ENCODE measurements at places on chromosomes 3 and 15. TPM values are rescaled to one million over a fixed set of nuclear protein-coding genes. Genes with fewer than 3 reads are reported as not detected.

DNA sequence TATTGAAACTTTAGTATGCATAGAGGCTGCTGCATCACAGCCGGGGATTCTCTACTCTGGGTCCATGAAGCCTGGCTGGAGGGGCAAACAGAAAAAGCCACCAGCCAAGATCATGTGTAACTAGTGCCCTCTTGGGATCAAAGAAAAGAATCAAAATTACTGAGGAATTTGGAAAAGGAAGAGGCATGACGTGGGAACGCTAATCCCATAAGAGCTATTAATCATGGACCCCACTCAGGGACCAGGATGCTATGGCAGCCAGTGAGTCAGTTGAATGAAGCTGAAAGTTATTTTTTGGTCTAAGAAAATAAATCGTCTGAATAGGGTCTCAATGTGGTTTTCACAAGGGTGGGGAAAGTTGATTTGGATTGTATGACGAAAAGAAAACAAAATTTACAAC is 1165.1 kb downstream of the ROBO2 start:
- no peak for DNase-seq

Gene HRG
- not detected for total RNA-seq

GRCh38 chr3:60475096-60475495 is 776.2 kb downstream of the FHIT start:
- no peak for DNase-seq

DNA sequence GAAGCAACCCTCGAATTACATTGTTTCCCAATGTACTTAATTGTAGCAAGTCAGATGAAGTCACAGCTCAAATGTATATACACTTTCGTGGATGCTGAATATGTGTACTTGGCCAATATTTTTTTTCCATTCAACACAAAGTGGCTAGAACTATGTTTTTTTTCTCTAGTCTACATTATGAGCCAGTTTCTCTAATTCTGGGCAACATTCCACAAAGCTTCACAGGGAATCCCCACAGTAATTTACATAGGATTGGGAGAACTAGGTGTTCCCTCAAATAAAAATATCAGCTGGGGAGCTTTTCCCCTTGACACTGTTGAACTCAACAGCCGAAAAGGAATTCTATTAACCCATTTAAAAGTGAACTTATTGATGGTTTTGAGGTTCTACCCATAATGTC is 493.1 kb downstream of the MECOM start:
- DNase-seq: no peak

DNA sequence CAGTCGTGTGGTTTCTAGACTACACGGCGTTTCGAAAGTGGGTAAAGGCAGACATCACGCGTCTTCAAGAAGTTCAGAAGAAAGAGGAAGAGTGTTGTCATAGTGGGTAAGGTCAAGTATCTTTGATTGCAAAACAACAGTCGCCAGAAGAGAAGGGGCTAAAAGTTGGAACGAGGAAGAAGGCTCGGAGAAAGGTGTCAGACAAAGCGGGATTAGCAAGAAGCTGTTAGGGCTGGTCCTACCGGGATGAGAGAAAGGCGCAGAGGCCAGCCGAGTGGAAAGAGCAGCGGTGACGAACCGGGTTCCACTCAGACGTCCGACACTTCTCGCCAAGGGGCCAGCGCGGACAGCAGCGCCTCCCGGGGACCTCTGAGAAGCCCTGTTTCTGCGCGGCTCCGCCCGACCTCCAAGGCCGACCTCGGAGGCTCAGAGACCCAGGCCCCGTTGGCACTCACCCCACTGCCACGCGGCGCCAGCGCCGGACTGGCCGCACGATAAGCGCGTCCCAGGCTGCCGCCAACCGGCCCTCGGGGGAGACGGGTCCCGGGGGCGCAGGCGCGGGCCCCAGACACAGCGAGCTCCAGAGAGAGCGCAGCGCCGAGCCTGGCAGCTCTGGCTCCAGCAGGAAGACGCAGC is 436 bp downstream of the ADPGK start:
- DNase-seq: no peak

- no peak for DNase-seq
Observed at GRCh38 chr15:42650208-42651066, 75.0 kb downstream of the STARD9 start.

All from Right ventricle myocardium inferior (tissue), 1 donor.